ENCODE measurements at places on chromosomes 1 and 21. TPM values are rescaled to one million over a fixed set of nuclear protein-coding genes. Genes with fewer than 3 reads are reported as not detected.

GRCh38 chr1:207306023-207306422, 15.5 kb upstream of the CD55 start:
- H3K4me3 ChIP-seq, result no peak overlapping the region
- no peak overlapping the region for H3K27ac ChIP-seq
- H3K36me3 ChIP-seq, result no peaks in the 10 kb centered on the region
- no peaks in the 10 kb centered on the region for H3K4me1 ChIP-seq

DNA sequence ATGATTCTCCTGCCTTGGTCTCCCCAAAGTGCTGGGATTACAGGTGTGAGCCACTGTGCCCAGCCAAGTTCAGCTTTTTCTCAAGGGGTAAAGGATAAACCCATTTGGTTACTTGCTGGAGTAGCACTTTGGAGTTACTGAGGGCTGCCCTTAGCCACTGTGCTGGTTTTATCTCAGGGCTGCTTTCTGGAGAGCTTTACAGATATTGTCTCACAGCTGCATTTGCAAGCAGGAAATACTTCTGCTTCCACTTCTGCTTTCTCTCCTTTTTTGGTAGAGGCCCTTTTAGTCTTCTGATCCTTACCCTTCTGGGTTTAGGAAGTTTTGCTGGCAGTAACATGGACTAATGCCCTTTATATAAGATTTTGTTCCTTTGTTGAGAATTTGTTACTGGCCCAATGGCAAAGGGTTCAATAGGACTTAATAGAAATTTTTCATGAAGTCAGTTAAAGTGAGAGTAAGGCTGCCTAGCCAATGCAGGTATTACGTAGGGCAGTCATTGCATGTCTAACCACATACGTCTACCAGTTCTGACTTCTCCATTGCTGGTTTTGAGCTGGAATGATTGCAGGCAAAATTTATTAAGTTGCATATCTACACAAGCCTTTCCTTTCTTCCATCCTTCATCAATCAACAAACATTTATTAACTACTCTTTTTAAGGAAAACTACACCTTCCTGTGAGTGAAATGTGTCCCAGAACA, 24.4 kb downstream of the CAP1 start:
- no peaks in the 10 kb centered on the region for H3K27me3 ChIP-seq
- no peak for DNase-seq
- H3K4me3 ChIP-seq, result no peak overlapping the region
- no peak overlapping the region for H3K27ac ChIP-seq
- H3K36me3 ChIP-seq, result peaks cover 76% of the 10 kb centered on the region

- no peaks in the 10 kb centered on the region for H3K36me3 ChIP-seq
- no peak for DNase-seq
- H3K4me1 ChIP-seq, result no peaks in the 10 kb centered on the region
- no peak overlapping the region for H3K27ac ChIP-seq
- H3K27me3 ChIP-seq, result no peaks in the 10 kb centered on the region
Observed at GRCh38 chr21:31347435-31348032, 3.5 kb upstream of the TIAM1 start.

LAMC2 gene
- 53.4 TPM for total RNA-seq

PEAR1 gene
- 15.2 TPM for total RNA-seq

DNA sequence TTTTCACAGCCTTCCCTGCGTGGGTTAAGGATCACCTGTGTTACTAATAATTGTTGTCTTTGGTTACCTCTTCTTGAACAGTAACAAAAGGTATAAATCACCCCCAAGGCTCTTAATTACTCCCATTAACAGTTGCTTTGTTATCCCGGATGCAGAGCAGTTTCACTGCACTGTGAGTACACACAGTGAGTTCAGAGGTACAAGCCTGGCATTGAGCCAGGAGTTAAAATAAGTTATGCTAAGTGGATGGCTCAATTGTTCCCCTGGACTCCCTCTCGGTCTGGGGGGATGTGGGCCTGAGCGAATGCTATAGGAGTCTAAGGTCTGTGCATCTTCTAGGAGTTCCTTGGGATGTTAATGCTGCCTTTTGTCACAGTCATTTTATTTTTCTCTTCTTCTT, 258.3 kb downstream of the ATG4C start:
- H3K4me3 ChIP-seq, result no peak overlapping the region
- H3K27me3 ChIP-seq, result no peaks in the 10 kb centered on the region
- no peak overlapping the region for H3K27ac ChIP-seq
- peak; percentile 24 for DNase-seq

DNA sequence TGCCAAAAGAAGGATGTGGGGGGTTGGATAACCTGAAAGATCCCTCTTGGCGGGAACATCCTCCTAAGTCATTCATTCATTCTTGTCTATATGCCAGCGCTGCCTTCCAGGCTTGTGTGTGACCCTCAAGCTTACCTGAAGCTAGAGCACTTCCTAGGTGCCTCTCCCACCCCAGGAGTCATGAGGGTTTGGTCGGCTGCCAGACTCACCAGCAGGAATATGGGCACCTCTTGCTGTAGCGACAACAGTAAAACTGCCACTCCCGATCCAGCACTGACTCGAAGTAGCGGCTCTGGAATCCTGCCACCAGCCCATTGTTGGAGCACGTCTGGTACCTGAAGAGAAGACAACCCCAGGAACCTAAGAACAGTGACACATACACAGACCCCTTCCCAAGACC, 15.0 kb downstream of the DPT start:
- no peaks in the 10 kb centered on the region for H3K4me1 ChIP-seq
- DNase-seq, result peak; percentile 41
- H3K27me3 ChIP-seq, result no peaks in the 10 kb centered on the region
- H3K36me3 ChIP-seq, result no peaks in the 10 kb centered on the region

GRCh38 chr1:62037274-62037673, 157.4 kb upstream of the L1TD1 start:
- no peaks in the 10 kb centered on the region for H3K4me1 ChIP-seq
- no peak for DNase-seq
- H3K27me3 ChIP-seq, result no peaks in the 10 kb centered on the region
- no peaks in the 10 kb centered on the region for H3K36me3 ChIP-seq
- no peak overlapping the region for H3K27ac ChIP-seq
- H3K4me3 ChIP-seq, result no peak overlapping the region

DNA sequence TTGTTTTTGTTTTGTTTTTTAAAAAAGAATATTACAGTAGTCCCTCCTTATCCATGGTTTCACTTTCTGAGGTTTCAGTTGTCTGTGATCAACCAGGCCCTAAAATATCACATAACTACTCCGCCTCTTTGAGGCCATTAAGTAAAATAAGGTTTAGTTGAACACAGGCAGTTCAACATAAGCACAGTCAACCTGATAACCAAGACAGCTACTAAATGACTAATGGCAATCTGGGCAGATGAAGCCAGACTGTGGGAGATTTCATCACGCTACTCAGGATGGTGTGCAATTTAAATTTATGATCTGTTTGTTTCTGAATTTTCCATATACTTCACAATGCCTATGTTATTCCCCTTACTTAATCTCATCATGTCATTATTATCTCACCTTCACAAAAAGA, 30.1 kb downstream of the LDLRAD1 start:
- no peak for DNase-seq
- H3K36me3 ChIP-seq, result no peaks in the 10 kb centered on the region
- H3K4me1 ChIP-seq, result no peaks in the 10 kb centered on the region
- H3K27me3 ChIP-seq, result no peaks in the 10 kb centered on the region

ABCD3 gene
- 47.3 TPM for total RNA-seq

UBL4B gene
- total RNA-seq, result not detected

GRCh38 chr1:32215629-32216480, 6.3 kb downstream of the TMEM234 start:
- H3K27ac ChIP-seq, result peak overlapping the region; percentile 27
- no peaks in the 10 kb centered on the region for H3K27me3 ChIP-seq
- peaks cover 8% of the 10 kb centered on the region for H3K4me1 ChIP-seq
- H3K36me3 ChIP-seq, result peaks cover 23% of the 10 kb centered on the region
- no peak overlapping the region for H3K4me3 ChIP-seq

VWA5B1 gene
- total RNA-seq, result not detected

C8A gene
- total RNA-seq, result not detected

DNA sequence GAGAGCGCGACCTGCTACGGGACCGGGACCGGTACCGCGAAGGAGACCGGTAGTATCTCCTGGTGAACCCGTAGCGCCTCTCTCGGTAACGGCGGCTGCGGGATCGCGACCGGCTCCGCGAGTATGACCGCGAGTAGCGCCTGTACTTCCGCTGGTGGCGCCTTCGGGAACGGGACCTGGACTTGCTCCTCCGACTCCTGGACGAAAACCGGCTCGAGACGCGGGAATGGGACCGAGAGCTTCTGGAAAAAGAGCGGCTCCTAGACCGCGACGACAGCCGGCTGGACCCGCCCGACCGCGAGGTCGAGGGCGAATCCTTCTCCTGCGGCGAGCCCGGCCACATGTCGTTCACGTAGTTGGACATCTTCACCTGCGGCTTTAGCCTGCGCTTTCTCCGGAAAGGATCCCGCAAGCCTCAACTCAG, 642 bp downstream of the RSRP1 start:
- peaks cover 38% of the 10 kb centered on the region for H3K36me3 ChIP-seq
- DNase-seq, result peak; percentile 19
- H3K4me3 ChIP-seq, result peak overlapping the region; percentile 96
- H3K4me1 ChIP-seq, result peaks cover 24% of the 10 kb centered on the region

DNA sequence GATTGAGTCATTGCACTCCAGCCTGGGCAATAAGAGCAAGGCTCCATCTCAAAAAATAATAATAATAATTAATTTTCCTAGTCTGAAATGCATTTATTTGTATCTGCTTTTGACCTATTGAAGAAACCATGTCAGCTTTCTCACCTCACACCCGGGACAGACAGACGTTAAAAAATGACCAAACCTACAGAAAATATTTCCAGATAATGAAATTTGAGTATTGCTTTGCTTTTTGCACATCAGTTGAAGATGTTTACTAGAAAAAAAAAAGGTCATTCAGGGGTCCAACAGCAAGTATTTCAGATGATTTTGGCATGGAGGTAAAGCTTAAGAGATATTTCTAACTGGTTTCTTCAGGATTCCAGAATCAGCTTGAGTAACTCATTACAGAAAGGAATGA, at the start of gene OR6K6:
OR6K6 (plus strand) TSS at position 301 of the 400 bp plus-strand sequence. CDS start 168 bp downstream, outside the sequence.
- no peaks in the 10 kb centered on the region for H3K27me3 ChIP-seq
- H3K4me3 ChIP-seq, result no peak within 1 kb of the TSS
- H3K4me1 ChIP-seq, result no peaks in the 10 kb centered on the region
- no peak within 1 kb of the TSS for H3K27ac ChIP-seq
- DNase-seq, result no peak

OR14K1 gene
- not detected for total RNA-seq

CD1E gene
- 0.92 TPM for total RNA-seq

GRCh38 chr1:110385369-110385768, 5.5 kb downstream of the SLC16A4 start:
- H3K4me1 ChIP-seq, result no peaks in the 10 kb centered on the region
- no peak overlapping the region for H3K27ac ChIP-seq
- no peak for DNase-seq
- H3K36me3 ChIP-seq, result no peaks in the 10 kb centered on the region
- no peaks in the 10 kb centered on the region for H3K27me3 ChIP-seq

ANGPTL7 gene
- 0.33 TPM for total RNA-seq

- H3K27ac ChIP-seq, result no peak overlapping the region
- no peak overlapping the region for H3K4me3 ChIP-seq
- no peak for DNase-seq
Observed at GRCh38 chr1:25210728-25211127, 21.6 kb downstream of the SYF2 start.

GRCh38 chr1:196910215-196910614, 22.4 kb downstream of the CFHR4 start:
- no peak overlapping the region for H3K4me3 ChIP-seq
- H3K27me3 ChIP-seq, result no peaks in the 10 kb centered on the region
- H3K27ac ChIP-seq, result no peak overlapping the region
- no peak for DNase-seq
- no peaks in the 10 kb centered on the region for H3K4me1 ChIP-seq
- H3K36me3 ChIP-seq, result no peaks in the 10 kb centered on the region

GRCh38 chr1:31199236-31199790, 40.4 kb downstream of the NKAIN1 start:
- no peaks in the 10 kb centered on the region for H3K36me3 ChIP-seq
- no peaks in the 10 kb centered on the region for H3K4me1 ChIP-seq
- H3K27ac ChIP-seq, result no peak overlapping the region

LRRC39 gene
- total RNA-seq, result 3.6 TPM

DNA sequence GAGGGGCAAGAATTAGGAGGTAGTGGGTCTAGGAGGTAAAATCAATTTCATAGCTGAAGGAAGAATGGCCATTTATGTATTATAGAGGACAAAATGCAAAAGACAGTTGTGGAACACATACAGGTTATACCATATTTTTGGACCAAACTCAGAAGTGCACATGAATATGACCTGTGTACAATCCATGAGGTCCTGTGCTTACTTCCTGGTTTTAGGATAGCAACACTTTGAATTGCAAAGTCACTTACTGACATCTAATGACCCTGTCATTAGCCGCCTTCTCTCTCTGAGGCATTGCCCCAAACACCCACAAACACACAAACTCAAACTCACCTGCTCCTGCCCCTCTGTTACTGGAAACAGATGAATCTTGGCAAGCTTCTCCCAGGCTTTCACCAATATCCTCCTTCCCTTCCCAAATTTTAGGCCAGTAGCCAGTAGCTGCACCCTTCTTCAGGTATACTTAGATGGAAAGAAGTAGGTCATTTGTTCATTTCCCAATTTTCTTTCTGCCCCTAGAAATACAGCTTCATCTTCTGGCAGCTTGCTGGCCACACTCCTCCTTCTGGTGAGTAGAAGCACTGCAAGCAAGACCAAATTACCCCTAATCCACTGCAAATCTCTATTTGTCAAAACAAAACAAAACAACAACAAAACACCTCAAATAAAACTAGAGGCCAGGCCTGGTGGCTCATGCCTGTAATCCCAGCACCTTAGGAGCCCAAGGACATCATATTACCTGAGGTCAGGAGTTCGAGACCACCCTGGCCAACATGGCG, 13.7 kb upstream of the RPL5 start:
- no peaks in the 10 kb centered on the region for H3K27me3 ChIP-seq
- no peaks in the 10 kb centered on the region for H3K36me3 ChIP-seq
- H3K27ac ChIP-seq, result peak overlapping the region; percentile 56
- DNase-seq, result peak; percentile 12
- H3K4me3 ChIP-seq, result no peak overlapping the region

FAM177B gene
- 0.33 TPM for total RNA-seq

DNA sequence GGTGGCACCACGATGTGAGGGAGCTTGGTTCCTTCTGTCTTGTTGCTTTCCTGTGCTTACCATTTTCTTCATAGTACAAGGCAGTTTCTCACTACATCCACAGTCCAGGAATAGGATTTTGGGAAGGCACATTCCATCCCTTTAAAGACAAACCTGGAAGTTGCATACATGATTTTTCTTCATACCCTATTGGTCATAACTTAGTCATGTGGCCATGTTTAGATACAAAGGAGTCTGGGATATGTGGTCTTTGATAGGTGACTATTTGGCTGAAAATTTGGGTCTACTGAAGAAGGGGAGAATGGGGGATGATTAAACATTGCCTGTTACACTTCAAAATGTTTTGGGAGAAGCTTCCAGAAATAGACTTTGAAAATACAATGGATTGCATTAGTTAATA, 7.0 kb downstream of the DYRK1A start:
- peaks cover 74% of the 10 kb centered on the region for H3K4me1 ChIP-seq
- no peaks in the 10 kb centered on the region for H3K27me3 ChIP-seq
- no peak for DNase-seq
- H3K27ac ChIP-seq, result no peak overlapping the region
- H3K4me3 ChIP-seq, result no peak overlapping the region
- H3K36me3 ChIP-seq, result no peaks in the 10 kb centered on the region

- H3K4me1 ChIP-seq, result no peaks in the 10 kb centered on the region
- no peaks in the 10 kb centered on the region for H3K36me3 ChIP-seq
- H3K27me3 ChIP-seq, result no peaks in the 10 kb centered on the region
- H3K27ac ChIP-seq, result no peak overlapping the region
Observed at GRCh38 chr1:171158096-171158495, 27.0 kb upstream of the FMO2 start.

- H3K36me3 ChIP-seq, result no peaks in the 10 kb centered on the region
- no peak overlapping the region for H3K4me3 ChIP-seq
- DNase-seq, result no peak
Observed at GRCh38 chr1:67979532-67979931, 70.9 kb downstream of the DIRAS3 start.
